ENCODE measurements at places on chromosomes 16 and 17.

DNA sequence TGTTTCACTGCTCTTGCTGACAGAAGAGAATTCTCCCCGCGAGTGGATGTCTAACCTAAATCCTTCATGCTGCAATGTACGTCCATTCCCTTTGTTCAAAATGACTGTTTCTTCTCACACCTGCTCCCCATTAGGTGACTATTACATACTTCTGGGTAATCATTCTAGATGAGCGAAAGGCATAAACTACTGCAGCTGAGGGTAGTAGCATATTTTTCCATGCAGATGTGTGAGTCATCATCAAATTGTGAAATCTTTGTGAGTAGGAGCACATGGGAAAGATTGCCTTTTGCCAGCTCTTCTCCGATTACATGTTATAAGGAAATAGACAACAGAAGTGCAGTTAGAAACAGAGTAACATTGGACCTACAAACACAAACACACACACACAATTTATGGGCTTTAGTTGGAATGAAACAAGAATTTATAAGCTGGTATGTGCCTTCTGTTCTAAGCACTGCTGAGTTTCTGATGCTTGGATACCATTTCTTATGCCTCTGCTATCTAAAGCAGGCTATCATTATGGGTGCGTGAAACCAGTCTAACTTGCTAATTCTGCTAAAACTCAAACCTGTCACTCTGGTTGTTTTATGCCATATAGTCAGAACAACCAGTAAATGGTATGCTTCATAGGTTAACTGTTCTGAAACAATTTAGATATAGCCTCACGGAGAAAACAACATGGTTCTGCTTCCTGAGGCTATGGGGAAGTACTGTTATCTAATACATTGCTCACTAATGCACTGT is 346.9 kb upstream of the PSMD7 start:
- DNase-seq, result no peak

- DNase-seq, result no peak
Measured at GRCh38 chr16:10581507-10581906, 1.1 kb upstream of the EMP2 start.

- DNase-seq, result no peak
Measured at GRCh38 chr17:8426094-8426720, 9.5 kb upstream of the NDEL1 start.

- DNase-seq, result peak; percentile 10
Measured at GRCh38 chr17:18141210-18141803, 32.8 kb downstream of the MYO15A start.

DNA sequence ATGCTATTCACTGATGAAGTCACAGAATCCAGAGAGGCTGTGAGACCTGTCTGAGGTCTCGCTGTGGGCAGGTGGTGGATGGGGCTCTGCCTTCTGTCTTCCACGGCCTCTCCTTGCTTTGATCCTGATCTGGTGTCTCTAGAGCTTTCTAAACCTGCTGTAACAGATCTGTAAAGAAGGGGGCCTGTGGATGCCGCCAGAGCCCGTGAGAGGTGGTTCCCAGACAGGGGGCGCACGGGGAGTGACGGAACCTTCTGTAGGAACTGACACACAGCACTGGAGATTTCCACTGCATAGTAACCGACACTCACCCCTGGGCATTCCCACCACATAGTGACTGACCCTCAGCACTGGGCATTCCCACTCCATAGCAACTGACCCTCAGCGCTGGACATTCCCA is 16.0 kb downstream of the CBFA2T3 start:
- DNase-seq, result no peak

GRCh38 chr16:15958703-15959348 is 9.4 kb downstream of the ABCC1 start:
- DNase-seq, result no peak

- no peak for DNase-seq
Measured at GRCh38 chr16:26992666-26993349, 73.9 kb upstream of the C16orf82 start.

GRCh38 chr17:69448431-69449102 is 34.1 kb downstream of the MAP2K6 start:
- no peak for DNase-seq

DNA sequence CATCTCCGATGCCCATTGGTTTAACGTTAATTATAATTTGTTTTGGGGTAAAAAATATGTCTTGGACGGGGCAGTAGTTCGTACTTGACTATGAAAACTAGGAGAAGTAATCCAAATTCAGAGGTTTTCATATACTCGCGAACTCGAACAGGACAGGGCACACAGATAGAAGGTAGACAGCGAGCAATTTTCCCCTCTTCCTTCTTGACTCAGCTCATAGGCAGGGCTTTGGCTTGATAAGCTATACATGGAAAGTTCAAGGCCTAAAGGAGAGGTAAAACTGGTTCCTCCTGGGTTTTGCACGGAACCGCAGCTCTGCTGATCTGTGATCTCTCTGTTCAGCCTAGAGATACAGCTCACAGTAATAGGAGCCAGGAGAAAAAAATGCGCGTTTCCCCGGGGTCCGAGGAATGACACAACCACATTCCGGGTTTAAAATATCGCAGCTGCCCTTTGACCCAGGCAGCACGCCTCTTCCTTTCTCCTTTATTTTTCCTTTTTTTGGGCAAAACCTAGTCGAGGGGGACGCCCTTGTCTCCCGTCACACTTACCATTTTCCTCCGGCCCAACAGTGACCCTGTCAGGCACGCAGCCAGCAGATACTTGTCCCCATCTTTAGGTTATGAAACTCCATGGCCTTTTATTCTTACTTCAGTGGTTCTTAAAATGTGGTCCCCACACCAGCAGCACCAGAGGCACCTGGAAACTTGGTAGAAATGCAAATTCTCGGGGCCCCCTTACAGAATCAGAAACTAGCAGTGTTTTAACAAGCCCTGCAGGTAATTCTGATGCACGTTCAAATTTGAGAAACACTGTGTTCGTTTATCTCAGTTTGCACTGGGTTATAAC is 1.7 kb upstream of the LASP1 start:
- no peak for DNase-seq

All from activated CD4-positive, alpha-beta T cell treated with anti-CD3 and anti-CD28 coated beads for 24 hours (primary cell).